GM12892 (cell line): ENCODE measurements at places on chromosomes 2 and 18.

DNA sequence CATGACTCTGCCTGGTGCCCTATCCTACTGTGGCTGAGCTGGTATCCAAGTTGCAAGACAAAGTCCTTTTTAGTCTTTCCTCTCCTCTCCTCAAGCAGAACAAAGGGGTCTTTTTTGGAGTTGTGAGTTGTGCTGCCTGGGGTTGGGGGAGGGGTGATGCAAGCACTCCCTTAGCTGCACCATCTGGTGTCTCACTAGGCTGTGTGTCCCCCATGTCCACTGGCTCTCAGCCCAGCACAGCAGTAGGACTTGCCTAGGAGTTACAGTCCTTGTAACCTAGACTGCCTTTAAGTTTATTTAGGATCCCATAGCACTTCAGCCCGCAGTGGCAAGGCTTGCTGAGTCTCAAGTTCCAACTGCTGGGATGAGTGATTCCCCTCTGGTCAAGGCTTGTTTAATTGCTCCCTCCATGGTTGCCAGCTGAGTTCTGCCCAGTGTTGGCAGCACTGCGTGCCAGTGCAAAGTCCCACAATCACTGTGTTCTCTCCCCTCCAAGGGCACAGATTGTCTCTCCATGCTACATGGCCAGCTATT, 13.2 kb upstream of the ILKAP start:
- no peak for DNase-seq

- no peak for DNase-seq
Measured at GRCh38 chr2:113211226-113212105, 37.7 kb downstream of the PSD4 start.

GRCh38 chr2:96097951-96098823, 18.2 kb downstream of the ADRA2B start:
- no peak for DNase-seq

DNA sequence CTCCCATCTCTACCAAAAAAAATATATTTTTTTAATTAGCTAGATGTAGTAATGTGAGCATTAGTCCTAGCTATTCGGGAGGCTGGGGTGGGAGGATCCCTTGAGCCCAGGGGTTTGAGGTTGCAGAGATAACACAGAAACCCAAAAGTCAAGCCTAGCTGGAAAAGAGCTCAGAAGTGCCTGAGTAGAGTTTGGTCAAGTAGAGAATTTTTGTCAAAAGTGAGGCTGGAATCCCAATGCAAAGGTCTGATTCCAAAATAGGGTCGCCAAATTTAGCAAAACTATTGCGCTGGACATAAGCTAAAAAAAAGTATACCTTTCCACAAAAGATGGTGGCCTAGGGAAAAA, 15.5 kb upstream of the MSH6 start:
- no peak for DNase-seq

GRCh38 chr2:105773568-105773967, 28.9 kb downstream of the NCK2 start:
- no peak for DNase-seq

DNA sequence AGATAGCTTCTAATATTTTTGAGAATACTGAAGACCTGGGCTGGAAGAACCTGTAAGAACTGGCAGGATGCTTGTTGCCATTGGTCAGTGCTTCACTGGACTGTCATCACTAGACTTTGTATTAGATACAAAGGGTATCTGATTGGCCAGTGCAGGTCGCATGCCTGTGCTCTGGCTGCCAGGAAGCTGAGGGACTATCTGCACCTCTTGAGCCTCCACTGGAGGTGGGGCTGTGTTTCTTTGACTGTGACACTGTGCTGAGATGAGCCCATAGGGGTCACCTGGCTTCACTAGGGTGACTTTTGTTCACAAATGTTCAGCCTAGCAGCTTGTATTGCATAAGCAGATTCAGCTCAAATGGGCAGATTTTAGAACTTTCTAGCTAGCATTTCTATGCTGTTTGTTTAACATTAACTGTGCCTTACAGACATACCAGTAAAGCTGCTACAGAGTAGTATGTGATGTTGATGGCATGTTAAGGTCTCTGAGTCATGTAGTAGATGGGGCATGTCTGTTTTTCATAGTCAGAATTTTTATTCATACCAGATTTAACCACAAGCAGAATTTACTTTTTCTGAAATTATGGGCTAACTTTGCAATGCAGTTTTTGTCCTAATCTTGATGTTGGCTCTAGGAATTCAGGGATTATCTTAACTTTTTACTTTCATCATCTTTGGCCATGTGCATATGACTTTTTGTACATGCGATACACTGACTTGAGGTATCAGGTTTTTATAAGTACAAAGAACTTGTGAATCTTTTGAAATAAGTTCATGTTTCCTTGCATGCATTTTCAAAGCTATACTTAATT, 56.1 kb downstream of the RHBDD1 start:
- DNase-seq, result no peak

- no peak for DNase-seq
Measured at GRCh38 chr2:186584053-186584452, 5.8 kb upstream of the ITGAV start.
